ENCODE measurements at places on chromosomes 3 and 15. TPM values are rescaled to one million over a fixed set of nuclear protein-coding genes. Genes with fewer than 3 reads are reported as not detected.

The ROPN1 gene
- total RNA-seq = 0.54 TPM

The HTR3E gene
- not detected for total RNA-seq

The IGSF11 gene
- 1.3 TPM for total RNA-seq

The SERF2 gene
- total RNA-seq = 788 TPM

The PLSCR2 gene
- total RNA-seq = 1.4 TPM

The HAPLN3 gene
- 11.2 TPM for total RNA-seq

The TTLL13 gene
- 0.54 TPM for total RNA-seq

The DLEC1 gene
- total RNA-seq = 3.3 TPM

The EDEM1 gene
- 47.5 TPM for total RNA-seq

The SERPINI1 gene
- total RNA-seq = 9.5 TPM

The SPINK8 gene
- total RNA-seq = not detected

The CD200 gene
- 16.8 TPM for total RNA-seq

The GALNT15 gene
- 39.9 TPM for total RNA-seq

The SPTBN5 gene
- 1.2 TPM for total RNA-seq

The TLR9 gene
- total RNA-seq = 0.94 TPM

The PIGZ gene
- total RNA-seq = 3.5 TPM

The SHF gene
- 5.2 TPM for total RNA-seq

The RFTN1 gene
- total RNA-seq = 34.1 TPM

The ALS2CL gene
- 78.9 TPM for total RNA-seq

The SEMA5B gene
- 8.4 TPM for total RNA-seq

The EXD1 gene
- total RNA-seq = not detected

The COLQ gene
- total RNA-seq = 4.3 TPM

The ZKSCAN7 gene
- 7.9 TPM for total RNA-seq

The SH2D7 gene
- total RNA-seq = not detected

The MUSTN1 gene
- 18.6 TPM for total RNA-seq

The STAC gene
- total RNA-seq = 6.2 TPM

The FBXO40 gene
- total RNA-seq = not detected

The TM4SF1 gene
- 173 TPM for total RNA-seq

The ADGRG7 gene
- total RNA-seq = not detected

The AQP9 gene
- 1.4 TPM for total RNA-seq

The IL17RD gene
- total RNA-seq = 18.9 TPM

The FGF12 gene
- total RNA-seq = 1.8 TPM

The GPR149 gene
- not detected for total RNA-seq

The SLC28A2 gene
- not detected for total RNA-seq

The ST8SIA2 gene
- total RNA-seq = 0.38 TPM

The GHSR gene
- total RNA-seq = not detected

The HCLS1 gene
- 102 TPM for total RNA-seq

The FOXB1 gene
- not detected for total RNA-seq

All from kidney (tissue), 22 donors.